ENCODE measurements at places on chromosomes 6 and 20. TPM values are rescaled to one million over a fixed set of nuclear protein-coding genes. Genes with fewer than 3 reads are reported as not detected.
A peak's percentile ranks its signal among the peaks of the same experiment; 100 is the strongest.

DNA sequence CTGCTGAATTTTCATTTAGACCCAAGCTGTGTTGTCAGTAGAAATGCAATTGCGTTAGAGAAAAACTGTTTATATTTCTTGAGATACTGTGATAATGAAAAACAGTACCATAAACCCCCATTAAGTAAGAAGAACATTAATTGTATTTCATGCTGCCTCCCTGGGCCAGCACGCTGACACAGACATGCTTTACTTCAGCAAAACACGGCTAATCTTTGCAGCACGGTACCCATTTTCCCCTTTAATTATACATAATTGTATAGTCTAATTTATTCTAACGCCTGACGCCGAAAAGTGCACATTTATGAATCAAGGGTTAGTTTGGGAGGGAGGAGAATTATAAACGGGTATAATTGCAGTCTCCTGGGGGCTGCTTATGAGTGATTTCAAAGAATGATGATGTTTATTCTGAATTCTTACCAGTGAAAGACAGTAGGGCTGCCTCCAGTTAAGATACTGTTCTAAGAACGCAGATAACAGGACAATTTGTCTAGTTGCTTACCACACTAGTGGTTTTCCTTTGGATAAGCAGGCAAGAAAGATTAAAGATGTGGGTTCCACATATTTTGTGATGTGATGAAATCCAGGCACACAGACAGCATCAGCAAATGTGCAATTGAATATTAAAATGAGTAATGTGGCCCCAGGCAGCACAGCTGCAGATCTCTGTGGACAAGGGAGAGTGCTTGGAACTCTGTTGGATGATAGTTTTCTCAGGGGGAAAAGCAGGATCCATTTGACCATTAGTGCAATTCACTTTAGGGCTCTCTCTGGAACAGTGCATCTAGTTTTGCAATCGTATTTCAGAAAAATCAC, 4.7 kb upstream of the SULF2 start:
- DNase-seq: peak; percentile 100

DNA sequence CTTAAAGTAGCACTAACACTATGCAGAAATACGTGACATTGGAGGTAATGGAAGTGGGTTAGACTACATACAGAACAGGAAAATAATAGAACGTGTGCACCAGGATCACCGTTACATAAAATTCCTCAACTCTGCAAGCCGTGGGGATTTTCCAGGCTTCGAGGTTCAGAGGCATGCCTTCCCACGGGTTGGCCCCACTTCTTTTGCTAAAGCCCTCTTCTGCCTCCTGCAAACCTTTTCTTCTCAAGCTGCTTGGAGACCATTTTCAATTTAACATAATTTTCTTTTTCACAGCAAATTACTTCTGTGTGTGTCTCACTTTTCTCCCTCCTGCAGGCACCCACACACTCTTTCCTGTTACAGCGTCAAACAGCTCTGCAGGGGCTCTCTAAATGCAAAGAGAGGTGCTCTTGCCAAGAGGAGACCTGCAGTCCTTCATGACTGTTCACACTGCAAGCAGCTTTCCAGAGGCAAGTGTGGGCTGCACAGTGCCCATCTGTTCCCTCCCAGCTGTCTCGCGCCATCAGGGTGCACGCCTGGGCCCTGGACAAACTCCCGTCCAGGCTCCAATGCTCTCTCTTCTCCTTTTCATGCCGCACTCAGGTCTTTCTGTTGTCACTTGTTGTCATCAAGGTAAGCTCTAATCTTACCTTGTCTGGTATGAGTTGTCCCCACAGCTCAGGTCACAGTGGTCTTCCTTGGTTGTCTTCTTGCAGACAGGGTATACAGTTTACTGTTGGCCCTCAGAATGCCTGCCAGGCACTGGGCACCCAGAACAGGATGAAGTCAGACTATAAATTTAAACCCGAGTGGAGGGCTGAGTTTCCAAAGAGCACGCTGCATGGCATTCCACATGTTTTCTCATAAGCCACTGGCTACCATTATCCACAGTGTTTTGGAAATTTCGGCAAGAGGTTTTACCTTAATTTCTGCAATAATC, 164.8 kb upstream of the GGTLC1 start:
- DNase-seq: no peak

DNA sequence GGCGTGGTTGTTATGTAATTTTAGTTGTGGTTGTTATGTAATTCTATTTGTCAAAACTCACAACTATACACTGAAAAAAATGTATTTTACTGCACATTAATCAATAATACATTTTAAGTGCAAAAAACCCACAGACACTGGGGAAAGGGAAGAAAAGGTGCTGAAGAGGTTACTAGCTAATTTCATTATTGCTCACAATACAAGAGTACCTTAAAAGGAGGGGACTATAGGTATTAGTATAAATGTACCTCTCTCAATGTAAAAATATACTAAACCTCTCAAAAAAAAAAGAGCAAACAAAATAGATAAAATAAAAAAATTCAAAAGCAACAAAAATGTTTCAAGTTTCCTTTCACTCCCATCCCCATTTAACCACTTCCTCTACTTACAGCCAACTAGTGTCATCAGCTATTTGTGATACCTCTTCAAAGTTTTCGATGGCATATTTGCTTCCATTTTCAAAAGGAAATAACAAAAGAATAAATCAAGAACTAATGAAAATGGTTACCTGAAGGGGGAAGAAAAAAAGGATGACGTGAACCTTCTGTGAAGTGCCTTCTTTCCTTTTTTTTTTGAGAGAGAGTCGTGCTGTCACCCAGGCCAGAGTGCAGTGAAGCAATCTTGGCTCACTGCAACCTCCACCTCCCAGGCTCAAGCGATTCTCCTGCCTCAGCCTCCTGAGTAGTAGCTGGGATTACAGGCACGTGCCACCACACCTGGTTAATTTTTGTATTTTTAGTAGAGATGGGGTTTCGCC, 30.2 kb downstream of the RANBP9 start:
- DNase-seq: no peak

The LGSN gene
- not detected for total RNA-seq

Measured in RPMI7951 (cell line).